GM13976 (cell line): ENCODE measurements at places on chromosomes 1 and 21.

DNA sequence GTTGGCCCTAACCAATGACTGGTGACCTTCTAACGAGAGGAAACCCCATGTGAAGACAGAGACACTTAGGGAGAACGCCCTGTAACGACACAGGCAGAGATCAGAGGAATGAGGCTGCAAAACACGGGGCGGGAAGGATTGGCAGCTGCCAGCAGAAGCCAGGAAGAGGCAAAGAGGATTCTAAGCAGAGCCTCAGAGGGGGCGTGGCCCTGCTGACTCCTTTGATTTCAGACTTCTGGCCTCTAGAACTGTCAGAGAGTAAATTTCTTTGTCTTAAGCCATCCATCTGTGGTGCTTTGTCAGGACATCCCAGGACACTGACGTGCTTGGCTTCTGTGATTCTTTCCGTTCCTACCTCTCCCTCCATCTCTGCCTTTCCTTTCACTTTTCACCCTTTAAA, 79.3 kb downstream of the SH3BGR start:
- no peak for DNase-seq

DNA sequence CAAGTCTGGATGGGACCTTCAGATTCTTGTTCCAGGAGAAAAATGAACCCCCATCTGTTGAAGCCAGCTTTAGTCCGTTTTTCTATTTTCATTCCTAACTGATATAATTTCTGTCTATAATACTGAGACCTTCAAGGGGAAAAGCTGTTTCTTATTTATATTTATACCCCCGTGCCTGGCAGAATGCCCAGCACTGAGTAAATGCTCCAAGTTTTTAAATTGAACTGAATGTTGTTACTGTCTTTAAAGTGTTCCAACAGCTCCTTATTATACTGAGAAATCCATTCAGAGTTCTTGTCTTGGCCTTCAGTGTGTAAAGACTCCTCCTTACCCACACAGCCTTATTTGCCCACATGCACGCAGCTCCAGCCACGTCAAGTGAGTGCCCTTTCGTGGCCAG, 178.6 kb upstream of the HMGB4 start:
- DNase-seq = no peak

DNA sequence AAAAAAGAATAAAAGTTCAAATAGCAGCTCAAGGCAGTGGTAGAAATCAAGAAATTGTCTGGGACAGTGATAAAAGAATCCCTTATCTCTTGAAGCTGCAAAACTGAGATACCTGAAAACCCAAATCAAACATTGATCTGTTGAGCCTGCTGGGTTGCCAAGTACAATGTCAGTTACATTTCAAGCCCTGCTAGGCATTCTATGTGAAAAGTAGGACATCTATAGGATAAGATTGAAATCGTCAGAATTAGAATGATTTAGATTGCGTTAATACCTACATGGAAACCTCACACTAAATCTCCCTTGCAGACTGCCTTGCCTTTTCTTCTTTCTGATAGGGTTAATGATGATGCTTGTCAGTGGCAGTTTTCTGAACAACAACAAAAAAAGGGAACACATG, 1684.4 kb upstream of the B3GALT2 start:
- no peak for DNase-seq

DNA sequence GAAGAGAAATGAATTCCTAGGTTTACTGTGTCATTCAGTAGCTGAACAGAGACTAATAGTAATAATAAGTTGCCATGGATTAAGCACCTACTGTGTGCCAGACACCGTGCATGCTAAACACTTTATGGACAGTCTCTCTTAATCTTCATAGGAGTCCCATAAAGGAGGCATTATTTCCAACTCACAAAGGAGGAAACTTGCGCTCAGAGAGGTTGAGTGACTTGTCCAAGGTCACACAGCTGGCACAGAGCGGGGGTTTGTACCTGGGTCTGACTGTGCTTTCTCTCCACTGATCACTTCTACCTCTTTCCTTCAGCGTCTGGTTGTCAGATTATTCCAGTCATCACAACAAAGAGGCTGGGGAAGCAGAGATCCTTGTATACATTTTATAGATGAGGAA, 91.3 kb downstream of the KIRREL1 start:
- no peak for DNase-seq

GRCh38 chr1:6962996-6963911, 178.0 kb downstream of the CAMTA1 start:
- peak; percentile 79 for DNase-seq

- DNase-seq = no peak
These were observed 39.7 kb upstream of the PADI2 start for GRCh38 chr1:17158961-17159360.

- no peak for DNase-seq
These were observed 10.8 kb upstream of the PALMD start for GRCh38 chr1:99634971-99635624.

DNA sequence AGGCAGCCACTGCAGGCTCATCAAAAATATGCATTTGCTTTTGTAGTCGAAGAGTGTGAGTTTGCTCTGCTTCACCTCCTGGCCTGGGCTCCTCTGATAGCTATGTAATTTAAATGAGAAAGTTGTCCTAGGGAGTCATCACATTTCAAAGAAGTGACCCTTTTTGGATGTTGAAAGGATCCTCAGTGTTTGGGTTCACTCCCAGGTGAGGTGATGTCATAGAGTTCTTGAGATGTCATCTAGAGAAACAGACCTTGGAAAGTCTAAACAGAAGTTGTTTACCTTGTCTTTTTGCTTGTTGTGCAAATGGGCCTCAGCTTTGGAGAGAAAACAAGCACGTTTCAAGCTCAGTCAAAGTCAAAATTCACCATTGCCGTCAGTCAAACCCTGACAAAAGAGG, 92.0 kb upstream of the BARHL2 start:
- DNase-seq = no peak

- DNase-seq = no peak
These were observed 11.2 kb upstream of the RNF223 start for GRCh38 chr1:1085171-1085841.

DNA sequence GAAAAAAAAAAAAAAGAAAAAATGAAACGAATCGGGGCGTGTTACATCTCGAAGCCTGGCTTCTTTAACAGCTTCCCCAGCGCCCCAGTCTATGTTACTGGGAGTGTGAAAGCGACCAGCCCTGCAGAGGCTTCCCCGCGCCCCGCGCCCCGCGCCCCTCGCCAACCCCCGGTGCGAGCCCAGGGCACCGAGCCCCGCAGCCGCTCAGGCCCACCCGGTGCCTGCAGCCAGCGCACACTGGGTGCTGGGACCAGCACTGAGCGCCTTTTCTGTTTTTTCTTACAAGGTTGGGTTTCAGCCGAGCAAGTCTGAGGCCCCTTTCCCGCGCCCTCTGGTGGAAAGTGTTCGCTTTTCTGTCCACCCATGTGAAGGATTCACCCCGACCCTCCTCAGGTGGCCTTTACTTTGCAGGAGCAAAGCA, 42.1 kb upstream of the ZNF496 start:
- peak; percentile 52 for DNase-seq

DNA sequence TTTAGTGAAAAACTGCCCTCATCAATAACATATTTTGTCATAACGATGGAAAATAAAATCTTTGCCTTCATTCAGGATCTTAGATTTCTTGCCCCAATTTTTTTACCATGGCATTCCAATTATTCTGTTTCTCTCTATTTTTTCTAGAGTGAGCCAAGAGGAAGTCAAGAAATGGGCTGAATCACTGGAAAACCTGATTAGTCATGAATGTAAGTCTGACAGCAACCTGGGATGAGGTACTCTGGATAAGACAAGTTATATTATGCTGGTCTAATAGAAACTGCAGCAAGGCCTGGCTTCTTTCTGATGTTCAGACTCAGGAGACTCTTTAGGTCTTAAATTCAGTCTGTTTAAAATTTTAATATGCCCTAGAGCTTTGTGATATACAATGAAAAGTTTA, 3.5 kb downstream of the RGS4 start:
- DNase-seq = no peak

DNA sequence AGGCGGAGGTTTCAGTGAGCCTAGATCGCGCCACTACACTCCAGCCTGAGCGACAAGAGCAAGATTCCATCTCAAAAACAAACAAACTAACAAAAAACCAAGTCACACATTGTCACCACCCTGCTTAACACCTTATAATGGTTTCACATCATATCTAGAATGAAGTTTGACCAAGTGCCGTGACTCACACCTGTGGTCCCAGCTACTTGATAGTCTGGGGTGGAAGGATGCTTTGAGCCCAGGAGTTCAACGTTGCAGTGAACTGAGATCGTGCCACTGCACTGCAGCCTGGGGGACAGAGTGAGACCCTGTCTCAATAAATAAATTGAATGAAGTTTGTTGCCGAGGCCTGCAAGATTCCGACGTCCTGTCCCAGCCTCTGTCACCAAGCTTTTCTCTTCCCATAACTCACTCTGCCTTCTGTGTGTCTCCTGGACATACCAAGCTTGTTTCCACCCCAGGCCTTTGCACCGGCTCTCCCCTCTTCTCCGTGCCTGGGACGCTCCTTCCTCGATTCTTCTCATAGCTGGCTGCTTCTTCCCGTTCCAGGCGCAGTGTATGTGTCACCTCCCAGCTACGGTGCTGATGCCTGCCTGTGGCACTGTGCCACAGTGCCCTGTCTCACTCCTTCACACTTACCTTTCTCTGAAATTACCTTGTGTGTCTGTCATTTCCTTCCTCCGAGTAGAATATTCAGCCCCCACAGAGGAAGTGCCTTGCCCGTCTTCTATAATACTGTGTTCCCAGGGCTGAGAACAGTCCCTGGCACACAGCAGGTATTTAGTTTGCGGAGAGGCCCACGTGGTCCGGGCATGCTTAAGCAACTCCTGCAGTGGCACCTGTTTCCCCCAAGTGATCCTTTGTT, 3.8 kb upstream of the SELENON start:
- DNase-seq = no peak

GRCh38 chr1:228465571-228466146, 21.5 kb upstream of the RNF187 start:
- DNase-seq = no peak

- DNase-seq = no peak
These were observed 30.2 kb downstream of the ZZZ3 start for GRCh38 chr1:77652268-77652667.

- DNase-seq = no peak
These were observed 3.7 kb upstream of the IGSF3 start for GRCh38 chr1:116671072-116671760.

- no peak for DNase-seq
These were observed 173.7 kb downstream of the ZBTB18 start for GRCh38 chr1:244224487-244225430.

GRCh38 chr1:52913537-52913936, 8.0 kb downstream of the ECHDC2 start:
- no peak for DNase-seq

GRCh38 chr1:232835166-232835565, 29.9 kb downstream of the MAP10 start:
- no peak for DNase-seq

- DNase-seq = no peak
These were observed 24.0 kb upstream of the DISC1 start for GRCh38 chr1:231602673-231602984.

GRCh38 chr1:178057912-178058534, 35.9 kb upstream of the RASAL2 start:
- DNase-seq = no peak

GRCh38 chr1:200671235-200671786, 1.6 kb upstream of the DDX59 start:
- DNase-seq = no peak

GRCh38 chr1:61114178-61114870, 32.0 kb downstream of the NFIA start:
- no peak for DNase-seq

DNA sequence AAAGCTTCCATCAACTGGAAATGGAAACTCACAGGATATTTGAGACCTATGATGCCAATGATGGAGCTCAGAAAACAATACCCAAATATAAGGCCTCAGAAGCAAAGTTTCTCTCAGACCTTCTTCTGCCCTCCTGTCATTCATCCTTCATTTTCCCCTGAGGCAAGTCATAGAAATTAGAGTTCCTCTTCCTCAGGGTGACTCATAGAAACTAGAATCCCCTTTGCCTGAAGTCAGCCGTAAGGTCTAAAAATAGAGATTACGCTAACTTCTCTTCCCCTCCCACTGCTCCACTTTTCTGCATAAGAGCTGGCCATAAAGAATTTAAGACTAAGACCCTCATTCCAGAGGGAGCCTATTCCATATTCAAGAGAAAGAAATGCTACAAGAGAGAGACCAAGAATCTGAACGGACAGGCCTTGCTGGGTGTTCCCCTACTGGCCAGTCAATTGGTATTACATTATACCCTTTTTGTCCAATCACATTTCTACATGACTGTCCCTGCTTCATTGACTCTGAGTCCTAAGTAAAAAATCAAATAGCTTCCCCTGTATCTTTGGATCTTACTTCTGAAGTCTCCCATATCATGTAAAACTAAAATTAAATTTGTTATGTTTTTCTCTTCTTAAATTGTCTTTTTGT, 994.9 kb downstream of the ADGRL2 start:
- no peak for DNase-seq

DNA sequence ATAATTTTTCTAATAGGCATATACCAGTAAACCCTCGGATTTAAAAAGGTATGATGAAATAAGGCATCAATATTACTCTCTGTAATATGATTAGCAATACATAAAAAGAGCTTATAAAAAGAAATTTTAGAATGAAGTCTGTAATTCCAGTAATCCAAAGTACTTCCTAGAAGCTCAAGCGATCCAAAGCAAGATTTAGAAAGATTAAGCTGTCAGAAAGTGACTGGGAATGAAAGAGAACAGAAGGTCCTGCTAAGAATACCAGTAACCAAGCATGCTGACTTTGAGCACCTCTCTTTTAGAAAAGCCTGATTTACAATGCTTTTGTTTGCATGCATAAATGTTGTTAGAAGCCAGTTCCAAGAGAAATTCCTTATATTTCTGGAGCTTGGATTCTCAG, 125.1 kb downstream of the GIPC2 start:
- DNase-seq = no peak

DNA sequence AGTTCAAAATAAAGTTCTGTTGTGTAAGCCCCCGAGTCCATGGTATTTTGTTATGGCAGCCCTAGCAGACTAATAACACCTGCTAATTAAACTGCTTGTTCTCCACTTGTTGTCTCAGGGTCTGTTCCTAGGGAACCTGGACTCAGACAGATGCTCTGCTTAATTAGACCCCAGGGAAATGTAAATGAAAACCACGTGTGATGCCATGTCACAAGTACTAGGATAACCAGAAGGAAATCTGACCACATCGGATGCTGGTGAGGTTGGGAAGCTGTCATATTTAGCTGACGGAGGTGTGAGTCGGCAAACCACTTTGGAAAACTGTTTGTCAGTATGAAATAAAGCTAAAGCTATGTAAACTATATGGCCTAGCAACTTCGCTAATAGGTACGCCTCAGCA, 19.6 kb downstream of the EDN2 start:
- DNase-seq = no peak

- DNase-seq = no peak
These were observed 24.7 kb downstream of the IFFO2 start for GRCh38 chr1:18931730-18932129.

DNA sequence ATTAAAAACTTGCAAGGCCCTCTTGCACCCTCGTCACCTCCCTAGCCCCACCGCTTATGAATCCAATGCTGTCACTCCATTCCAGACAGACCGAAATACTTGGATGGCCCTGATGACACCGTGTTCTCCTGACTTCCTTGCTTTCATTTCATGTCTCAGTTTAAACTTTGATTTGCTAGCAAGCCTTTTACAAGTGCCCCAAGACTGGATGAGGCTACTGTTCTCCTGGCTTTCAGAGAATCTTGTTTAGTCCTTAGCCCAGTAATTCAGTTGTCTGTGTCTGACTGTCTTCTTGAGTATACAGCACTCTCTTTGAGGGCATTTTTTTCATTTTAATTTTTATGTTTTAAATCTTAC, 824 bp upstream of the IFI44L start:
- DNase-seq = no peak
